ENCODE measurements at places on chromosomes 1 and 21. TPM values are rescaled to one million over a fixed set of nuclear protein-coding genes. Genes with fewer than 3 reads are reported as not detected.
A peak's percentile ranks its signal among the peaks of the same experiment; 100 is the strongest.

The CLIC6 gene
- not detected for total RNA-seq

The LY9 gene
- total RNA-seq = not detected

The RAB42 gene
- 0.13 TPM for total RNA-seq

The ESPN gene
- total RNA-seq = not detected

The CRP gene
- total RNA-seq = not detected

The RAB13 gene
- total RNA-seq = 133 TPM

- no peak for DNase-seq
Observed at GRCh38 chr1:211517006-211517405, 25.0 kb upstream of the RD3 start.

DNA sequence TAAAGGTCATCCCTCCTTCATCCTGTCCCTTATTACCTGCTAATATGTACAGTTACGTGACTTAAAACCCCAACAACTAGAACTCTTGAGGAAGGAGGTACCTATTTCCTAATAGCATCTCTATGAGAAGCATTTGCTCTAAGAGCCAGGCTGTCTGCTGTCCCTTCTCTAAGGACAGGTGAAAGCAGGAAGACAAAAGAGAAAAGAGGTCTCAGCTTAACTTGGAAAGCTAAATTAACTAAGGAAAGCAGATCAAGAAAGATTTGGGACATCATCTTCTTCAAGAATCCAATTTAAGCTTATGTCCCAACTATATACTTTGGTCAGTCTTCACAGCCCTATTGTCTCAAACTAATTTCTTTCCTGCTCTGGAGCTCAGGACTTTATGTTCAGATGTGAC is 2.9 kb downstream of the EGLN1 start:
- no peak for DNase-seq

GRCh38 chr1:238191170-238191569 is 300.4 kb upstream of the ZP4 start:
- DNase-seq = no peak

DNA sequence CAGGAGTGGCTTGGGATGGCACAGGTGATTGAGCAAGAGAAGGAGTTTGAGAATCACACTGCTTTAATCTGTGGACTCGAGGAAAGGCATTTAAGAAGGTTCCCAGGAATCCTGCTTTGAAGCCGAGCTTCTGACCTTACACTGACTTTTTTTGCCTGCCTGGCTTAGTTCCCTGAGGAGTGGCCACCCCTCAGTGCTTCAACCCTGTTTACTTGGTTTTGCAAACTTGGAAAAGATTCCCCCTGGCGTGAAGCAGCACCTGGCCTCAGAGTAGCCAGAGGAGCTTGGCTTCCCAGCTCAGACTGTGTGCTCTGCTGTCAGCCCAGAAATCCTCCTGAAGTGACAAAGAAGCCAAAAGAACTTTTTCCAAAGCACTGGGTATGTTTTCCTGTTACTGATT is 48.5 kb upstream of the LDLRAP1 start:
- no peak for DNase-seq

DNA sequence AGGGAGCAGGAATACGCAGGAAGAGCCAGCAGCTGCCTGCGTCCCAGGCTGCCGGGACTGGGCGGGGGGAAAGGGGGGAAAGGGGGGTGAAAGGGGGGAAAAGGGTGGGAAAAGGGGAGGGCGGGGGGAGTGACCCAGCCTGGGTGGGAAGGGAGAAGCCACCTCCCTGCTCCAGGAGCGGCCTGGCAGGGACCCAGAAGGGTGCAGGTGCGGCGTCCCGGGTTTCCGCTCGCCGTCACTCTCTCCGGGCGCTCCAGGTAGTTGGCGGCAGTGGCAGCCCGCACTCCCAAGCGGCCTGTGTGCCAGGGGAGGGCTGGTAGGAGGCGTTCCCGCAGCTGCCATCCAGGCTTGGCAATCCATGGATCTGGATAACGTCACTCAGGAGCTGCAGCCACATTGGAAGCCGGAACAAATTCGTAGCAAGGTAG is 141.0 kb upstream of the NGF start:
- DNase-seq = no peak

- DNase-seq = no peak
Observed at GRCh38 chr1:228001738-228002535, 4.9 kb upstream of the WNT3A start.

GRCh38 chr1:56824938-56825337 is 5.7 kb upstream of the FYB2 start:
- DNase-seq = no peak

- no peak for DNase-seq
Observed at GRCh38 chr1:66247415-66248208, 286.3 kb upstream of the SGIP1 start.

- DNase-seq = no peak
Observed at GRCh38 chr1:87588495-87588894, 259.8 kb downstream of the LMO4 start.

DNA sequence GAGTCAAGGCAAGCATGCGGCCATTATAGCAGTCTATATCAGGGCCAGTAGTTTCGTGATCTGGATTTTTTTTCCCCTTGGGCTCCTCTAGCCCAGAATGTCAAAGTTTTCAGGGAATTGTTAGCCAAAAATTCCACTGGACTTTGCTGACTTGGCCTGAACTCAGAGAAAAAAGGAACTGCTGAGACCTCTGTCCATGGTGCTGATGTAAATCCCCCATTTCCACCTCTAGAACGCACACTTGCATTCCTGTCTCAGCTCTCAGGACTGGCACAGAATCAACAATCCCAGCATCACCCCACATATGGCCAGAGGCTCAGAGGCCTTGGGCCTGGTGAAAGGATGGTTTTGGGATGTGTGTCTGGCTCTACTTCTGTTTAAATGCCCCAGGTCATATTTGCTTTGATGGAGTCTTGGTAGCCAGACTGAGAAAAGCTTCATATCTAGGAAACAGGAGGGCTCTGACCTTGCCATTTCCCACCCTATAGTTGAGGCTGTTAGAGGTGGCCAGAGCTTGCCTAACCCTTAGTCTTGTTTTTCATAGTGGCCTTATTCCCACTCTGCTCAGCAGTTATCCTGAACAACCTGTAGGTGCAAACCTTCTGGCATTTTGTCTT is 16.9 kb upstream of the EFCAB14 start:
- peak; percentile 50 for DNase-seq

DNA sequence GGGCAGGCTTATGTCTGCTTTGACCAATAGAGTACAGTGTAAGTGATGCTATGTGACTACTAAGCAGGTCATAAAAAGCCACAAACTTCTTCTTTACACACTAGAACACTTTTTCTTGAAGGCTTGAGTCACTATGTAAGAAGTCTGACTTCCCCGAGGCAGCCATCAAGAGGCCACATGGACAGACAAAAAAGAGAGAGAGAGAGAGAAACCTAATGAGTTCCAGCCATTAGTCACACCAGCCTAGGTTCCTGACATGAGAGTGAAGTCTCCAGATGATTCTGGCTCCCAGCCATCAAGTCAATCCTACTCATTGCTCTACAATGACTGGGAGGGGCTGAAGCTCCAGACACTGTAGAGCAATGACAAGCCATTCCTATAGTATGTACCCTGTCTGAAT is 101.4 kb downstream of the LHX9 start:
- DNase-seq = peak; percentile 99

Measured in HFFc6 (cell line).